ENCODE measurements at places on chromosomes 2 and 18. TPM values are rescaled to one million over a fixed set of nuclear protein-coding genes. Genes with fewer than 3 reads are reported as not detected.

Gene POU3F3
- 0.37 TPM for total RNA-seq

Gene PMS1
- total RNA-seq, result 12.2 TPM

Gene SCYGR6
- total RNA-seq, result not detected

Gene TMEM163
- total RNA-seq, result 16.7 TPM

Gene SESTD1
- 13.4 TPM for total RNA-seq

Gene CIB4
- total RNA-seq, result not detected

Gene MGAT4A
- total RNA-seq, result 81.1 TPM

Gene DYSF
- total RNA-seq, result 13.4 TPM

Gene ZNF804A
- total RNA-seq, result not detected

Gene LRRTM4
- not detected for total RNA-seq

Gene FSHR
- total RNA-seq, result not detected

Gene CACNB4
- 6.4 TPM for total RNA-seq

Gene OSGEPL1
- total RNA-seq, result 1.3 TPM

Gene SERPINB4
- not detected for total RNA-seq

Gene RALB
- 44.6 TPM for total RNA-seq

Gene MYOM1
- 37.9 TPM for total RNA-seq
